NCI-H1092 treated with DMSO at 0.1 percent for 48 hours (cell line): ENCODE measurements at places on chromosomes 6 and 20.

DNA sequence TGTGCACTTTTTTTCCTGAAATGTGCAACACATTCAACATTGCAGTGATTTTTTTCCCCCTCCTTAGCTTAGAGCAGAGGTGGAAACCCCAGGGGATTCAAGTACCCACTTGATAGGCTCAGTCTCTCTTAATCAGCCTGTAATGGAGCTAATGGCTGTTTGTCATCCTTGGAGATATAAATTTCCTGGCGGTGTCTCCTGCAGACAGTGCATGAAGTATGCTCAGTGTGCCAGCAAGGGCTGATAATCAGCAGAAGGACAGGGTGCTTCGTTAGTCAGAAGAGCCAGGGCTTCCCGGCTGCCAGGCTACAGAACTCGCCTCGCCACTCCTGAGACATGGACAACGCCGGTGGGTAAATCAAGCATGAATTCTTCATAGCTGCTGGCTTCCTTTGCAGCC lies 69.8 kb upstream of the PHACTR2 start:
- DNase-seq: peak; percentile 11

GRCh38 chr20:10094566-10095173 lies 59.9 kb downstream of the ANKEF1 start:
- no peak for DNase-seq

DNA sequence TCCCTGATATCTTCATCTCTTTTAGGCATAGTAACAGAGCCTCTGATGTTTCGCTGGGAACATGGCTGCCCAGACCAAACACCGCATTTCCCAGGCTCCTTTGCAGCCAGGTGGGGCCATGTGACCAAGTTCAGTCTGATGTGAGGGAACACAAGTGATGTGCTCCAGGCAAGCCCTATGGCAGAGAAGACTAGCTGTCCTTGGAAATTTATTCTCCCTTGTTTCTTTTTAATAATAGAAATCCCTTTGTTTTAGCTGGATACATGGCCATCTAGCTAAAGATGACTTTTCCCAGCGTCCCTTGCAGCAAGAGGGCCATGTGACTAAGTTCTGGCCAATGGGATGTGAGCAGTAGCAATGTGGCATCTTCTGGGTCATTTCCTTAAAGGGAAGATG lies 30.8 kb downstream of the SLC2A10 start:
- DNase-seq: no peak

DNA sequence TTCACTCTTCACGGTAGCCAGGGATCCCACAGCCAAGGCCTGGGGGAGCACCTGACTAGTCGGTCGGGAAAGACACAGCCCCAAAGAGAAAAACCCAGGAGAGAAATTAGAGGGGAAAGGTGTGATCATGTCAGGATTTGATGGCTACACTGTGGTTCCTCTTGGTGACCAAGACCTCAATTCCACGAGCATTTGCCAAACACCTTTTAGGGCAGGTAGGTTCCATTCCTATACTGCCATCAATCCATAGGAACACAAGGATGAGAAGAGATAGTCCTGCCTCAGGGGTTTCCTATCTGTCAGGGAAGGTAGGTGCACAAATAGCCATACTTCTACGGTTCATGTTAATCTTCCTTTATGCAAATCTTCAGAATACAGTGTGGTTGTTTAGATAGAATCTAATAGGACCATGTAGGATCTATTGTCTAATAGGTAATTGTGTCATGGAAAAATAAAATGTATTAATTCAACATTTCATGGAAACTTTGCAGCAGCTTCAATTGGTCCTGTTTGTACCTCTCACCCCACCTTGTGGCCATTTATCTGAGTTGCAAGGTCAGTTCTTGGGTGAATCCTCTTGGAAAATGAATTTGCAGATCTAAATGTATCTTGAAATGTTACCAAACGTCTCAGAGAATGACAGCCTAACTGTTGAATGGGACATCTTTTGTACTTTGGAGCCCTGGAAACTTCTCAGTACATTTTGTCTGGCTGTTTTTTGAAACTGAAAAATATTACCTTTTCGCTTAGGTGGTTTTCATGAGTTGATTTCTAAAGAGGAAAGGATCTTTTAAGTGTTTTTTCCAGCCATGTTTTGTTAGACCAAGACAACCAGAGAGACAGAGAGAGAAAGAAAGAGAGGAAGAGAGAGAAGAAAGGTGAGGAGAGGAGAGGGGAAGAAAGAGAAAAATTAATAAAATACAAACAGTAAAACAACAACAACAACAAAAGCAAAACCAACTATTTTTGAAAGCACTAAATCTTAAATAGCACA lies 33.7 kb upstream of the IYD start:
- DNase-seq: peak; percentile 58

DNA sequence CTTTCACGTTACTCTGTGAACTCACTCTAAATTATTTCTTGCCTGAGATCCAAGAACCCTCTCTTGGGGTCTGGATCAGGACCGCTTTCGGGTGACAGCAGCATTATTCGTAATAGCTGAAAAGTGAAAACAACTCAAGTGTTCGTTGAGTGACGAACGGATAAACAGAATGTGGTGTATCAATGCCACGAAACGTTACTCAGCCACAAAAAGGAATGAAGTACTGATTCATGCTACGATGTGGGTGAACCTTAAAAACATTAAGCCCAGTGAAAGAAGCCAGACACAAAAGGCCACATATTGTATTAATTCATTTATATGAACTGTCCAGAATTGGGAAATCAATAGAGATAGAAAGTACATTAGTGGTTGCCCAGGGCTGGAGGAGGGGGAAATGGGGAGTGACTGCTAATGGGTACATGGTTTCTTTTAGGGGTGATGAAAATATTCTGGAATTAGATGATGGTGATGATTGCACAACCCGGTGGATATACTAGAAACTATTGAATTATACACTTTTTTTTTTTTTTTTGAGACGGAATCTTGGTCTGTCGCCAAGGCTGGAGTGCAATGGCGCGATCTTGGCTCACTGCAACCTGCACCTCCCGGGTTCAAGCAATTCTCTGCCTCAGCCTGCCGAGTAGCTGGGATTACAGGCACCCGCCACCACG lies 8.4 kb downstream of the PTGIS start:
- DNase-seq: no peak

- DNase-seq: no peak
These were observed 149.8 kb downstream of the SYNDIG1 start for GRCh38 chr20:24619212-24619611.

DNA sequence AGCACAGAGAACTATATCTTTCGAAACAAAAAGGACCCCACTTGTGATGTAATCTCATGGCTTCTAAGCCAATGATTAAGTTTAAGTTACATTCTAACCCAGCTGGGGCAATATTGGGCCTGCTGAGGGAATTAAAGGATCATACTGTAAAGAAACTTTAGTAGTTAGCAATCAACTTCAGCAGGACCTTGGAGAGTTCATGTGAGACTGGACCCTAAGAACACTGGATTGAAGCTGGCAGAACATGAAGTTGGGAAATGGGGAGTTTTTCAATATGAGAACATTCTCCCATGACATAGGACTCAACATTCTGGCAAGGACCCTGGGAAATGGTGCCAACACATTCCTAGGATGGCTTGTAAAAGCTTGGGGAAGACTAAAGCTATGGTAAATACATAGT lies 516.2 kb downstream of the PKHD1 start:
- no peak for DNase-seq

- DNase-seq: peak; percentile 56
These were observed 241 bp upstream of the CFAP206 start for GRCh38 chr6:87407561-87407900.

GRCh38 chr6:36754582-36755434 lies 57.2 kb downstream of the RAB44 start:
- DNase-seq: no peak
